ENCODE measurements at places on chromosomes 13 and 19. TPM values are rescaled to one million over a fixed set of nuclear protein-coding genes. Genes with fewer than 3 reads are reported as not detected.

Gene MAP4K1
- 0.97 TPM for total RNA-seq

Gene RASAL3
- not detected for total RNA-seq

Gene ZNF723
- total RNA-seq = not detected

Gene NLRP11
- total RNA-seq = not detected

Gene ZNF28
- total RNA-seq = 0.66 TPM

Gene ZNF606
- total RNA-seq = 2.9 TPM

Gene THSD1
- total RNA-seq = 5.3 TPM

Gene PROZ
- not detected for total RNA-seq

Gene PNMA8A
- total RNA-seq = 9.1 TPM

Gene UBE2L5
- total RNA-seq = not detected

Gene OXGR1
- not detected for total RNA-seq

Gene KRTDAP
- not detected for total RNA-seq

Gene FCHO1
- total RNA-seq = 14.9 TPM

Gene FGF21
- total RNA-seq = not detected

Gene TEX29
- not detected for total RNA-seq

Gene ZBTB7A
- total RNA-seq = 13.8 TPM

Gene NBEA
- 2.4 TPM for total RNA-seq

Gene FUT1
- 0.11 TPM for total RNA-seq

Gene PTBP1
- 224 TPM for total RNA-seq

Gene TMPRSS9
- total RNA-seq = not detected

Gene GPC5
- total RNA-seq = not detected

Gene GJB2
- total RNA-seq = 0.75 TPM

Gene C1QTNF9B
- total RNA-seq = not detected

Gene SCEL
- total RNA-seq = 0.88 TPM

Gene PSG1
- total RNA-seq = 0.23 TPM

Gene ZNF649
- 0.21 TPM for total RNA-seq

Gene CCDC70
- total RNA-seq = not detected

Gene IL11
- 11.3 TPM for total RNA-seq

Gene CAPN12
- 6.5 TPM for total RNA-seq

Gene WDR88
- not detected for total RNA-seq

Gene IRGC
- not detected for total RNA-seq

Gene DIRAS1
- total RNA-seq = 3.2 TPM

Gene HPN
- total RNA-seq = 0.03 TPM

Gene DCAF15
- 20.4 TPM for total RNA-seq

Gene ZGLP1
- 1.5 TPM for total RNA-seq

Gene PRMT1
- 394 TPM for total RNA-seq

Gene KCNJ14
- total RNA-seq = 1.1 TPM

Gene CD33
- total RNA-seq = not detected

Gene FAM216B
- total RNA-seq = not detected

Gene ZNF726
- total RNA-seq = 0.45 TPM

Gene HSH2D
- total RNA-seq = 0.10 TPM

Gene PLIN5
- total RNA-seq = 0.13 TPM

Gene JSRP1
- 0.12 TPM for total RNA-seq

Gene ABHD8
- 2.5 TPM for total RNA-seq

Gene INSL3
- 0.31 TPM for total RNA-seq

Gene TSSK6
- total RNA-seq = 2.1 TPM

Gene ZNF493
- 0.05 TPM for total RNA-seq

Gene NEK5
- 0.05 TPM for total RNA-seq

Gene HOMER3
- total RNA-seq = 28.1 TPM

Gene CBY2
- total RNA-seq = 0.14 TPM

Gene LILRB2
- 0.06 TPM for total RNA-seq

Gene C19orf85
- total RNA-seq = not detected

Gene CCDC106
- 16.7 TPM for total RNA-seq

Gene POLR2I
- 270 TPM for total RNA-seq

Gene ANGPTL8
- not detected for total RNA-seq

Gene PRSS57
- 0.14 TPM for total RNA-seq

Gene TBC1D17
- 21.4 TPM for total RNA-seq

Gene MCF2L
- total RNA-seq = 0.37 TPM
